ENCODE measurements at places on chromosomes 6 and 20. TPM values are rescaled to one million over a fixed set of nuclear protein-coding genes. Genes with fewer than 3 reads are reported as not detected.
A peak's percentile ranks its signal among the peaks of the same experiment; 100 is the strongest.

VWA7 gene
- total RNA-seq = 8.2 TPM

CTCFL gene
- total RNA-seq = not detected

BPI gene
- total RNA-seq = not detected

CYP39A1 gene
- total RNA-seq = 4.5 TPM

ITPR3 gene
- total RNA-seq = 111 TPM

MLN gene
- total RNA-seq = not detected

SLC29A1 gene
- 140 TPM for total RNA-seq

WFDC10B gene
- total RNA-seq = not detected

ME1 gene
- total RNA-seq = 7.3 TPM

CDSN gene
- total RNA-seq = not detected

GID8 gene
- total RNA-seq = 32.6 TPM

OR2B2 gene
- total RNA-seq = not detected

MCCD1 gene
- not detected for total RNA-seq

- DNase-seq = no peak
Measured at GRCh38 chr6:71510856-71511255, 222.2 kb downstream of the OGFRL1 start.

GRCh38 chr20:23626040-23626620, 11.6 kb downstream of the CST3 start:
- no peak for DNase-seq

DNA sequence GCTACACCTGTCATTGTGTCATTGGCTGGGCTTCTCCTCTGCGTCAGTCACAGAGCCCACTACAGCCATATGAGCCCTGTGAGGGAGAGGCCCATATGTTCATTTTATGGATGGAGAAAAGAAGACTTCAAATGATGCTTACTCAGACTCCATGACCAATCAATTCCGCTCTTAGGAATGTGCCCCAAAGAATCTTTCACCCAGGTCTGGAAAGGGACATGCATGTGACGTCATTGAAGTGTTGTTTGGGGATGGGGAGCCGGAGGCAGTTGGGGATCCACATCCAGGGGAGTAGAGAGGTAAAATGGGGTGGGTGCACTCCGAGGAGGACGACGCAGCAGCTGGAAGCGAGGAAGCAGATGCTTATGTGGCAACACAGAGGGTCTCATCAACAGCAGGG, 9.6 kb upstream of the C6orf132 start:
- DNase-seq = no peak

GRCh38 chr20:62652041-62652893, 10.0 kb downstream of the SLCO4A1 start:
- DNase-seq = peak; percentile 89

DNA sequence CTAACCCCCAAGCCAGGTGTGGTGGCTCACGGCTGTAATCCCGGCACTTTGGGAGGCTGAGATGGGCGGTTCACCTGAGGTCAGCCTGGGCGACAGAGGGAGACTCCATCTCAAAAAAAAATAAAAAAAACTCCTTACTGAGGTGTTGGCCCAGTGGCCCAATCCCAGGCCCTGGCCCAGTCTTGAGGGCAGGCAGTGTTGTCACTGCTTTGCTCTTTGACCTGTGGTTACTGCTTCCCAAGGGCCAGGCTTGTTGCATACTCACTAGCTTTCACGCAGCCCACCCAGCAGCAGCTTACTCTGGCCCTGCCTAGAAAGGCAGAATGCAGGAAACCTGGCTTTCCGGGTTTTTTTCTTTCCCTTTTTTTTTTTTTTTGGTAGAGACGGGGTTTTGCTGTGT, 13.2 kb downstream of the CNPY3 start:
- no peak for DNase-seq

- DNase-seq = no peak
Measured at GRCh38 chr6:146357578-146358430, 185.8 kb upstream of the RAB32 start.

- no peak for DNase-seq
Measured at GRCh38 chr6:118581489-118581959, 33.4 kb downstream of the PLN start.

- no peak for DNase-seq
Measured at GRCh38 chr6:72149715-72150114, 263.4 kb downstream of the RIMS1 start.

DNA sequence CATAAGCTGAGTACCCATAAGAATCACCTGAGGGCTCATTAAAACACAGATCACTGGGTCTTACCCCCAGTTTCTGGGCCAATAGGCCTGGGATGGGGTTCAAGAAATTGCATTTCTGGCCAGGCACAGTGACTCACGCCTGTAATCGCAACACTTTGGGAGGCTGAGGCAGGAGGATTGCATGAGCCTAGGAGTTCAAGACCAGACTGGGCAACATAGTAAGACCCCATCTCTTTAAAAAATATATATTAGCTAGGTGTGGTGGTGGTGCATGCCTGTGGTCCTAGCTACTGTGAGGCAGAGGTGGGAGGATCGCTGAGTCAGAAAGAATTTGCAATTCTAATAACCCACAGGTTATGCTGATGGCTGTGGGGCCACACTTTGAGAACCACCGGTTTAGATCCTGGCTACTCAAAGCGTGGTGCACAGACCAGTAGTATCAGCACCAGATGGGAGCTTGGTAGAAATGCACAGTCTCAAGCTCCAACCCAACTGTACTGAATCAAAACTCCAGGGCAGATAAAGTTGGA, 2.0 kb downstream of the CCM2L start:
- DNase-seq = no peak

DNA sequence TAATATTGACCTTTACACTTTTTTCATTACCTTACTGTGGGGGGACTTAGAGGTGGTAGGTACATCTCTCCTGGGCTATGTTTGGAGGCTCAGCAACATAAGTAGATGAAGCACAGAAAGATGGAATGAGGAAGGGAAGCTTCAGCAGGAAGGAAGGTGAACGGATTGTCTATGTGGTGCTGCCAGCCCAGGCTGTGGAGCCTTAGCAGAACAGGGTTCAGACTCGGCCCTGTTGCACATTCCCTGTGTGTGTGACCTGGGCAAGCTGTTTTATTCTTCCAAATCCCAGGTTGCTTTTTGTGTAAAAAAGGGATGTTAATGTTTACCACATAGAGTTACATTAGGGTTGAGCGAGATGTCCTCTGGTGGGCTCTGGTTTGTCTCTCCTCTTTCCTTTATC, 41.2 kb downstream of the ANKS1A start:
- no peak for DNase-seq

DNA sequence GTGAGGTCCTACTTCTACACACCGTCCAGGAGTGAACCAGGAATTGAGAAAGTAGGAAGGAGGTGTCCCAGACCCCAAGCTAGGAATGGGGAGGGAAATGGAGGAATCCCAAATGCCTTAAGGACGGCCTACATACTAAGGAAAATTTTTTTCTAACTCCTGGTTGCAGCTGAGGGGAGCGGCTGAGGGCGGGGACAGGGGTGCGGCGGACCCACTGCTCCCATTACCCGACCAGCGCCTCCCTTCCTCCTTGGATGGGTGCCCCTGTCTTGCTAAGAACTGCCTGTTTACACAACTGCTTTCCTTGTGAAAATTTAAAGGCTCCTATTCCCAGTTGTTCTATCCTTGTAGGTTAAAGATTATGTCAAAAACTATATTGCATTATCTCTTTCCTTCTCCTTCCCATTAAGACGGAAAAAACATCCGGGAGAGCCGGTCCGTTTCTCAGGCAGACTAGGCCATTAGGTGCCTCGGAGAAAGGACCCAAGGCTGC, 699 bp upstream of the HSPA1B start:
- peak; percentile 94 for DNase-seq

DNA sequence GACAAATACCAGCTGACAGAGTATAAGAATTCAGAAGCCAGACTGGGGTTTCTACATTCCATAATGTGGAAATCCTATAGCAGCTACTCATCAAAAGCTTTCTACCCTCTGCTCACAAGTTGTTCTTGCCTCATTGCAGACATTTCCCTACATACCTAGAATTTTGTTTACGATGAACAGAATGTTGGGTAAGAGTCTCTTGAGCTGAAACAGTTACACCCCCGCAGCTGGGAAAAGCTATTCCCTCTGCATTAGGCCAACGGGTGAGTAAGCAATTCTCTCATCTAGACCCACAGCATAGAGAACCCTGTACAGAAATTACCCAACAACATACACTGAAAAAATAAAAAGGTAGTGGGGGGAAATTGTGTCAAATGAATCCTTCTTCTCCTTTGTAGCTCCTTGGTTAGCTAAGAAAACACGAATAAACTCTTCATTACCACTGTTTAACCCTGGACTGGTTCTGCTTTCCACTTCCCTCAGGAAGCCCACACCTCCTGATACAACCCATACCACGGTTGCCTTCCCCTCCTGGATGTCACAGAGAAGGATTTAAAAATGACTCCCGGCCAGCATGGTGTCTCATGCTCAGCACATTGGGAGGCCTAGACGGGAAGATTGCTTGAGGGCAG, 215.0 kb upstream of the SHLD1 start:
- DNase-seq = no peak

- peak; percentile 68 for DNase-seq
Measured at GRCh38 chr6:29792123-29793035, 35.2 kb upstream of the HLA-G start.

- no peak for DNase-seq
Measured at GRCh38 chr6:11700118-11700718, 78.4 kb downstream of the ADTRP start.

DNA sequence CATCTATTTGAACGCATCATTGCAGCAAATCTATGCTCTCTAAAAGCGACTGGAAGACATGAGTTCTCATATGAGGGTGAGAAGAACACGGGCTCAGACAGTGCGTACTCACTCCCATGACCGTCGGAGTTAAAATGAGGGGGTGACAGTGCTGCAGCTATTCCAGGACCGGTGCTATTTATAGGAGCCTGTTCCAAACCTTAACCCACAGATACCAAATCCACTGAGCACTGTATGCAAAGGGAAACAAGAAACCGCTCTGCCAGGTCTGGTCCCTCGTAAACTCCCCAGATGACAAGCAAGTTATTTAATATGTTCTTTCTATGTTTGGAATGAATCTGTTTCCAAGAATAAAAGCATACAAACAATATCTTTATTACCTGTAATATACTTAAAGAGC, 22.9 kb downstream of the PPP1R3G start:
- DNase-seq = no peak

DNA sequence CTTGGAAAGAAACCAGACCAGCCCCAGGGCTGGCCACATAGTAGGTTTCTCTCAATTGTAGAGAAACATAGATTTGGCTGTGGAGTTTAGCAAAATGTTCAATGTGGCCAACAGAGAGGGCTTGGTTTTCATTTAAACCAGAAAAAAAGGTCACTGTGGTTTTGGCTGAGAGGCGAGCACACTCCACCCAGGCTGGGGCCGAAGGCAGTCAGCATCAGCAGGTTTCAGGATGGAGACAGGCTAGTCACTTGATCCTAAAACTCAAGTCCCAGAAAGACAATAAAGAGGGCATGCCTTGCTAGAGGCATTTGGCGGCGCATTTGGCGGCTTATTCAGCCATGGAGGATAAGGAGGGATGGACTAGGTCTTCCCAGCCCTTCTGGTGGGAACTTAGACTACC, 73.1 kb downstream of the PRND start:
- DNase-seq = no peak

- peak; percentile 69 for DNase-seq
Measured at GRCh38 chr6:160347259-160348222, 637 bp upstream of the SLC22A3 start.

Data from mucosa of descending colon (tissue), 3 donors.